Fibroblast of lung (primary cell): ENCODE measurements at places on chromosomes 3 and 15. TPM values are rescaled to one million over a fixed set of nuclear protein-coding genes. Genes with fewer than 3 reads are reported as not detected.

OXNAD1 gene
- total RNA-seq = 7.4 and 10.4 TPM in 2 replicates

LRRIQ4 gene
- under 0.01 TPM in 1 of 2 replicates, not detected in the other for total RNA-seq

GRCh38 chr3:120449701-120450599 is 842 bp downstream of the FSTL1 start:
- peak; percentile 71 for DNase-seq

DNA sequence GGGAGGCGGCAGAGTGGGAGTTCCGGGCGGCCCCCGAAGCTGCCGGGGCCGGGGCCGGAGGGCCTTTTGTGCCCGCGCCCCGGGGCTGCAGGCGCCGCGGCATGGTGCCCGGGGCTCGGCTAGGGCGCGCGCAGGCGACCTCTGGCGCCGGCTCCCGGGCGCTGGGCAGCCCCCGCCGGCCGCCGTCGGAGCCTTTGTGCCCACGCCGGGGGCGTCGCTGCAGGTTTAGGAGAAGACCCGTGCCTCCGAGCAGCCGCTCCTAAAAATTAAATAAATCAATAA is 299 bp downstream of the PAQR9 start:
- DNase-seq = no peak

DNA sequence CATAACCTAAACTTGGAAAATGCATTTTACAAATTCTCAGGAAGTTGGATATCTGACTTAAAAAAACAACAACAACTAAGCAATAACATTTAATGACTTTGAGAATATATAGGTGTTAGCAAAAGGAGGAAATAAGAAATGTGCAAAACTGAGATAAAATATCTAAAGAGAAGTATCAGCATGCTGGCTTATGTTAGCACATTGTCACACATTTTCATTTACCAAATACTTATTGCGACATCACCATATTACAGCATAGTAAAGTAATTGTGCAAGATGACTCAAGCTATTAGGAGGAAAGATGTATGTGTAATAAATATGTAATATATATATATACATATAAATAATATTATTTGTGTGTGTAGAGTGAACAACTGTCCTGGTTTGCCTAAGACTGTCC is 9.2 kb downstream of the PTX3 start:
- no peak for DNase-seq

TFG gene
- 52.6 and 60.6 TPM in 2 replicates for total RNA-seq

CACNA1D gene
- total RNA-seq = 0.17 and 0.77 TPM in 2 replicates

P2RY14 gene
- total RNA-seq = not detected in 2 replicates

DNA sequence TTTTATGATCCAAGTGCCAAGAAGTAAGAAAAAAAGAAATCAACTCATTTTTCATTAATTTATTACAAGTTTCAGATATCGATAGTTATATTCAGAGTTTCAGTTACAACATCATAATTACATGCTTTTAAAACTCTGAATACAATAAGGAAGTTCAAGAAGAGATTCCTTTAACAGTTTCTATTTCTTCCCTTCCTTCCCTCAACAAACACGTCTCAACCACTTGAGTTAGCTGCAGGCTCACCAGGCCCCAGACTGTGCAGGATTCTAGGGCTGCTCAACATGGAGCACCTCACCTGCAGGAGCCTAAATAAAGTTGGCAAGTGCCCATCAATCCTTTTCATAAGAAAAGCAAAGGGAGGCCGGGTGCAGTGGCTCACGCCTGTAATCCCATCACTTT is 79.2 kb upstream of the FNDC3B start:
- DNase-seq = no peak

GRCh38 chr15:66578286-66578875 is 12.6 kb upstream of the LCTL start:
- DNase-seq = peak; percentile 70

DNA sequence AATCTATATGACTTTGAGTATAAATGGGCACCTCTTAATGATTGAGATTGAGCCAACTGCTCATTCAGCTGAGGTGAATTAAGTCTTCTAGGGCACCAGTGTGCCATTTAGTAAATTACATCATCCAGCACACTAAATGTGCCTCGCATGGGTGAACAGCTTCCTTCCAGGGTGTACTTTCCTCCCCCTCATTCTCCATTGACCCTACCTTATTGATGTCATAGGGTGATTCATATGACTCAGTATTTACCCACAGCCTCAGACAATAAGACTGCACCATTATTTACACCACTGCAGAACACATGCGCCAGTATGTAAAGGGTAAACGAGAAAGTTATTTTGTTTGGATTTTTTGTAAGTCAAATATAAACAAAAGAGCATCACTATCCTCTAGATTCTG is 185.2 kb upstream of the ARL6 start:
- peak; percentile 0 for DNase-seq

GRCh38 chr3:56773986-56774385 is 27.8 kb downstream of the ARHGEF3 start:
- no peak for DNase-seq

CYP8B1 gene
- total RNA-seq = not detected in 2 replicates

CFAP100 gene
- total RNA-seq = not detected in 2 replicates

FEZF2 gene
- not detected in 2 replicates for total RNA-seq

FOXB1 gene
- total RNA-seq = not detected in 2 replicates

DNA sequence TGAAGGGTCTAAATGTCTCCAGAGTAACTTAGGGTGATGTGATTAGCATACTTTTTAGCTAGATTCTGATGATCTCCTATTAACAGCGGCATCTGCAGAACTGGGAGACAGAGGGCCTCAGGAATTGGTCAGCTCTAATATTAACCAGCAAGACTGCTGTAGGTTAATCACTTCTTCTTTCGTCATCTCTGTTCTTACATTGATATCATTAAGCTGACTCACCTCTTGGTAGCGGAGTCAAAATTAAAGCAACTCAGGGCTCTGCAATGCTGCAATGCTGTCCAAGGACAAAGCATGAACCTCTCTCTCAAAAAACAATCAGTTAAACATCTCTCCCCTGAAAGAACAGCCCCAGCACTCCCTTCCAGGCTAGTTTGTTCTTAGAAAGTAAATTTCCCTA is 57.5 kb upstream of the TRA2B start:
- peak; percentile 86 for DNase-seq

GRCh38 chr3:154356009-154356408 is 31.7 kb upstream of the DHX36 start:
- DNase-seq = no peak

DNA sequence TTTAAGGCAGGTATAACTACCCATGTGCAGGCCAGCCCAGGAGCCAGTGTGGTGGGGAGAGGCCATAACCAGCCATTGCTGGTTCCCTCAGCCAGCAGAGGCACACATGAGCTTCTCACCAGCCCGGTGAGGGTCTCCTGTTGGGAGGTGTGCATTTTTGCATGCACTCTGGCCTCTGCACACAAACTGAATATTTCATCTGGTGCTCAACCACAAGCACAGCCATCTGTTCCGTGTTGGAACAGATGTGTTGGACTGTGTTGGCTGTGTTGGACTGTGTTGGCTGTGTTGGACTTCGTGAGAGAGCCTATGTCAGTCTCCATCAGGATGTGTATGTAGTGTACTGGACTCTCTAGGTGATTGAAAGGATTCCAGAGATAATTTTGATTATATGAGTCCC is 67.2 kb downstream of the RPL39L start:
- DNase-seq = no peak

KNG1 gene
- total RNA-seq = not detected in 2 replicates

EXD1 gene
- 0.17 TPM in 1 of 2 replicates, not detected in the other for total RNA-seq

AGBL1 gene
- not detected in 2 replicates for total RNA-seq
